Heart right ventricle (tissue), 16 donors: ENCODE measurements at places on chromosomes 3 and 15. TPM values are rescaled to one million over a fixed set of nuclear protein-coding genes. Genes with fewer than 3 reads are reported as not detected.

DNA sequence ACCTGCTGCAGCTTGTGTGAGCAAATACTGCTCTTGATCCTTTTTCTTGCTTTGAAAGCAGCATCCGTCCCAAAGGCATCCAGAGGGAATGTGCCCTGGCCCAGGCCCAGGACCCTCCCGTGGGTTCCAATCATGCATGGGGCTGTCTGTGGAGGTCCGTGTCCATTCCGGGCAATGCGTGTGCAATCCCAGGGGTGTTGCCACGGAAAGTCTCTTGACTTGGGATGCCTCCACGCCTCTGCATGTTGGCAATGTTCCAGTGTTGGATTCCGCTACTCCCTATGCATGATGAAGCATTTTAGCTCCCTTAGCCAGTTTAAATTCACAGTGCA, 105.7 kb downstream of the SNRPN start:
- no peak for DNase-seq
- H3K36me3 ChIP-seq, result peaks cover 48% of the 10 kb centered on the region

Gene ZSCAN2
- 6.3 TPM for total RNA-seq

Gene SUSD5
- total RNA-seq, result 12.9 TPM

DNA sequence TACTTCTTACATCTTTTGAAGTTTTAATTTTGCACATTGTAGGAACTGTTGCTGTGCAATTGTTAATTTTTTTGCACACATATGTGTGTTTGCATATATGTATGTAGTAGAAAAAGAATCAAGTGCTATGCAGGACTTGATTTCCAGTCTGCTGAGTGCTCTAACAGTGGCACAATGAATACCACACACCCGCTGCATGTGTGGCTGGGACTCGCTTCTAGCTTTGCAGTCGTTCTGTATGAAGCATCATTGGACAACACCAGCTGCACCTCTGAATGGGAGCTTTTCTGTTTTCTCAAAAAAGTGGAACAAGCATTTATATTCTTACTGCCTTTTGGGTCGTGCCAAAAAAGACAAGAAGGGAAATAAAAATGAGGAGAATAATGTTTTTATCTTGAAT, 564.7 kb downstream of the FOXP1 start:
- no peak overlapping the region for H3K27ac ChIP-seq
- no peaks in the 10 kb centered on the region for H3K27me3 ChIP-seq
- no peak for DNase-seq
- no peak overlapping the region for H3K4me3 ChIP-seq

GRCh38 chr15:100973351-100974111, 54.4 kb downstream of the LRRK1 start:
- DNase-seq, result no peak
- H3K27ac ChIP-seq, result no peak overlapping the region
- H3K27me3 ChIP-seq, result peaks cover 38% of the 10 kb centered on the region

Gene TRPM1
- not detected for total RNA-seq

DNA sequence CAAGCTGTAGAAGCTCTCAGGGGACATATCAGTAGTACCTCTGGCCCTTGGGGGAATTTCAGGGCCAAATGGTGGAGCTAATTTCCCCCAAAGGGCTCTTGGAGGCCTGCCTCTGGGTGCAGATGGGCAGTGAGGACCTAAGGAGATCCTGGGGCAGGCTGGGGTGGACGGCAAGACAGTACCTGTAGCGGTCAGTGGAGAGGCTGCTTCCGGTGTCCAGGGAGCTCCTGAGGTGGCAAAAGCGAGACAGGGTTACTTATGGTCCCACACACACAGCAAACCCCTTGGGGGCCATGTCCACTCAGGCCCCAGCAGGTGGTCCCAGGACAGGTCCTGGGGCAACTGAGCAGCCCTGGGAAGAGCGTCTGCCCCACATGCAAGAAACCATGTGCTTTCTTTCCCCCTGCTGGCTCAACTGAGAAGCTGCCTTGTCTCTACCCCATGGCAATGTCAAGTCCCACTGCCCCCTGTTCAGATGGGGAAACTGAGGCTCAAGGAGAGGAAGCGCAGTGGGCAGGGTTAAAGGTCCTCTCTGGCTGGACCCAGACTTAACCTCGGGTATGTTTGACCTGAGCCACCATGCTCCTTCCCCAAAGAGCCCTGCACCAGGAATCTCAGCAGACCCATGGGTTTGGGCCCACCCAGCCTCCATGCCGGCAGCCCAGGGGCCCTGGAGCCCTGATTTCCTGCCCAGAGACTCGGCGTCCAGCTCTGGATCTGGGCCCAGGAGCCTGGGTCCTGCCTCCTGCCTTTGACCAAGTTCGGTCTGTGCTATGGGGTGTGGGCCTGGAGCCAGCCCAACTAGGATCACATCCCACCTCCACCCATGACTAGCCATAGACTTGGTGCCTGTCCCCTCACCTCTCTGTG, 25.7 kb downstream of the IQSEC1 start:
- no peaks in the 10 kb centered on the region for H3K36me3 ChIP-seq
- no peak overlapping the region for H3K4me3 ChIP-seq
- DNase-seq, result no peak
- H3K27ac ChIP-seq, result no peak overlapping the region
- H3K4me1 ChIP-seq, result no peaks in the 10 kb centered on the region

GRCh38 chr15:26773917-26774316, 1.1 kb upstream of the GABRB3 start:
- no peak overlapping the region for H3K4me3 ChIP-seq
- no peak for DNase-seq
- peaks cover 20% of the 10 kb centered on the region for H3K4me1 ChIP-seq
- no peak overlapping the region for H3K27ac ChIP-seq
- H3K27me3 ChIP-seq, result no peaks in the 10 kb centered on the region

- peaks cover 4% of the 10 kb centered on the region for H3K4me1 ChIP-seq
- no peaks in the 10 kb centered on the region for H3K36me3 ChIP-seq
- no peak overlapping the region for H3K27ac ChIP-seq
- no peak overlapping the region for H3K4me3 ChIP-seq
- no peaks in the 10 kb centered on the region for H3K27me3 ChIP-seq
Observed at GRCh38 chr3:101117465-101117864, 124.2 kb upstream of the ABI3BP start.

DNA sequence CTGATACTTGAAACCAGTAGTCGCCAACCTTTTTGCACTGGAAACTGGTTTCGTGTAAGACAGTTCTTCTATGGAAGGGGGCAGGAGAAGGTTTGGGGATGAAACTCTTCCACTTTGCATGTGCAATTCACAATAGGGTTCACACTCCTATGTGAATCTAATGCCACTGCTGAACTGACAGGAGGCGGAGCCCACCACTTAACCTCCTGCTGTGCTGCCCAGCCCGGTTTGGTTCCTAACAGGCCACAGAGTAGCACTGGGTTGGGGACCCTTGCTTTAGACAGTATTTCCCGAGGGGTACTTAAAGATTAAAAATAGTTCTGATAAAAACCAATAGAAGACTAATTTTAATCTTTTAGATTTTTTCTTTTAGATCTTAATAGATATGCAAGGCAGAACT, 11.1 kb downstream of the TFG start:
- H3K27me3 ChIP-seq, result no peaks in the 10 kb centered on the region
- H3K27ac ChIP-seq, result no peak overlapping the region
- peaks cover 3% of the 10 kb centered on the region for H3K36me3 ChIP-seq
- DNase-seq, result no peak
- H3K4me3 ChIP-seq, result no peak overlapping the region

GRCh38 chr15:67043939-67044771, 21.2 kb upstream of the SMAD3 start:
- DNase-seq, result no peak
- H3K27me3 ChIP-seq, result no peaks in the 10 kb centered on the region
- H3K27ac ChIP-seq, result no peak overlapping the region
- peaks cover 13% of the 10 kb centered on the region for H3K4me1 ChIP-seq

GRCh38 chr3:32818970-32819511, 1.2 kb downstream of the TRIM71 start:
- no peak for DNase-seq
- no peak overlapping the region for H3K4me3 ChIP-seq
- peaks cover 78% of the 10 kb centered on the region for H3K27me3 ChIP-seq
- H3K36me3 ChIP-seq, result no peaks in the 10 kb centered on the region

Gene C15orf62
- 0.32 TPM for total RNA-seq

GRCh38 chr3:190968616-190969015, 106.1 kb upstream of the GMNC start:
- DNase-seq, result no peak
- no peaks in the 10 kb centered on the region for H3K27me3 ChIP-seq
- no peak overlapping the region for H3K27ac ChIP-seq
- H3K4me3 ChIP-seq, result no peak overlapping the region
- H3K36me3 ChIP-seq, result no peaks in the 10 kb centered on the region
- H3K4me1 ChIP-seq, result no peaks in the 10 kb centered on the region

DNA sequence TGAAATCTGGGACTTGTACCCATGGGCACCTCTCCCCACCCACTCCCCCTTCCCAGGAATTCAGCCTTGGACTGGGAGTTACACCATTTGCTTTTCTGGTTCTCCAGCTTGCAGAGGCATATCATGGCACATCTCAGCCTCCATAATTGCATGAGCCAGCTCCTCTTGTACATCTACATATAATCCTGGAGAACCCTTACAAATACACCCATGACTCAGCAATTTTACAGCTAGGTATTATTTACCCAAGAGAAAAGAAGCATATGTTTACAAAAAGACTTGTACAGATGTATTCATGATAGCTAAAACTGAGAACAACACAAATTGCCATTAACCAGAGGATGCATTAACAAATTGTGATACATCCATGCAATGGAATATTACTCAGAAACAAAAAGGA, 58.4 kb downstream of the RPLP1 start:
- H3K4me1 ChIP-seq, result no peaks in the 10 kb centered on the region
- no peak overlapping the region for H3K4me3 ChIP-seq
- DNase-seq, result no peak
- no peak overlapping the region for H3K27ac ChIP-seq
- no peaks in the 10 kb centered on the region for H3K27me3 ChIP-seq

Gene SLC12A8
- 0.80 TPM for total RNA-seq

Gene GOLGA6C
- total RNA-seq, result not detected

- no peaks in the 10 kb centered on the region for H3K4me1 ChIP-seq
- no peak overlapping the region for H3K4me3 ChIP-seq
- no peaks in the 10 kb centered on the region for H3K27me3 ChIP-seq
- H3K27ac ChIP-seq, result no peak overlapping the region
Observed at GRCh38 chr3:166372571-166373106, 535.4 kb upstream of the BCHE start.

Gene TAGLN3
- not detected for total RNA-seq
